ENCODE measurements at places on chromosomes 7 and 10.

- no peak for DNase-seq
Measured at GRCh38 chr10:13628661-13629060, 41.9 kb downstream of the PRPF18 start.

- DNase-seq, result no peak
Measured at GRCh38 chr10:115914475-115914874, 358.5 kb downstream of the GFRA1 start.

DNA sequence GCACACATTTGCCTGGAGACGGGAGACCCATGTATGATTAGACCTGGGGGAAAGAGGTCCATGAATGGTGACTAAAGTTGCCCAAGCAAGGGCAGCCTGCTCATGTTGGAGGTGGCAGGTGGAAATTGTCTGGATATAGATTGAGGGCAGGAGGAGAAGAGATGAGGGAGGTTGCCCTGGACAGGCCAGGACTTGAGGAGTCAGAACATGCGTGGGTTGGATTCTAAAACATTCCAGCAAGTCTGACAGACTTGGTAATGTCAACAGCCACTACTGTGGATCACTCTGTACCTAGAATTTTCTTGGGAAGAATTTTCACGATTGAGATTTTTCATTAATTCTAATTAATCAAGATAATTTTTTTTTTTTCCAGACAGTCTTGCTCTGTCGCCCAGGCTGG is 19.1 kb upstream of the SVOPL start:
- DNase-seq, result no peak

DNA sequence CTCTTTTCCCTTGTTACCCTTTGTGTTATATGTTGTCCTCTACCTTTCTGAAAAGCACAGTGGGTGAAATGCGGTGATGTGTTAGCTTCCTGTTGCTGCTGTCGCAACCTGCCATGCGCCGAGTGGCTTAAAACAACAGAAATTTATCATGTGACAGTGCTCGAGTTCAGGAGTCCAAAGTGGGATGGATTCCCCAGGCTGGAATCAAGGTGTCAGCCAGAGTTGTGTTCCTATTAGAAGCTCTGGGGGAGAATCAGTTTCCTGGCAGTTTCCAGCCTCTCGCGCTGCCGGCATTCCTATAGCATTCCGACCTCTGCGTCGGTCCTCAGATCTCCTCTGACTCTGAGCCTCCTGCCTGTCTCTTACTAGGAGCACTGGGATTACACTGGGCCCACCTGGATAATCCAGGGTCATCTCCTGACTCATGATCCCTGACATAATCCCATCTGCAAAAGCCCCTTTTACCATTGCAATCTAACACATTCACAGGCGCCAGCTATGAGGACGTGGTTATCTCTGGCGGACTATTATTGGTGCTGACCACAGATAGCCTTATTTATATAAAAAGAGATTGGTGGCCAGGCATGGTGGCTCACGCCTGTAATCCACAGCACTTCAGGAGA is 207.5 kb downstream of the CUX1 start:
- DNase-seq, result no peak

DNA sequence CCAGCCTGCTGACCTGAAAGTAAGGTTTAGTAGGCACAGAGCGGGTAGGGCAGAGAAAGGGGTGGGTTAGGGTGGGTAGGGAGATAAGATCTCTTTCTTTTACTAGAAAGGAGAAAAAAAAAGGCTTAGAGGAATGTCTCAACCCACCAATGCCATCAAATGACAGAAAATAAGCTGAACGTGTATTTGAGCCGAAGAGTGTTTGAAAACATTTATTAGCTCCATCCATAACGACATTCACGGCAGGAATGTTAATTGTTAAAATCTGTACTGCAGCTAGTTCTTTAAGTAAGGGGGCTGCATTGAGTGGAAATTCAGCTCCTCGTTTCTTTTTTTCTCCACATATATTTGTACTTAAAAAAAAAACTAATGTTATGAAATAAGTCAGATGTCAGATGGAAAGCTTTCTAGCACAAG is 63.7 kb upstream of the ARID5B start:
- no peak for DNase-seq

DNA sequence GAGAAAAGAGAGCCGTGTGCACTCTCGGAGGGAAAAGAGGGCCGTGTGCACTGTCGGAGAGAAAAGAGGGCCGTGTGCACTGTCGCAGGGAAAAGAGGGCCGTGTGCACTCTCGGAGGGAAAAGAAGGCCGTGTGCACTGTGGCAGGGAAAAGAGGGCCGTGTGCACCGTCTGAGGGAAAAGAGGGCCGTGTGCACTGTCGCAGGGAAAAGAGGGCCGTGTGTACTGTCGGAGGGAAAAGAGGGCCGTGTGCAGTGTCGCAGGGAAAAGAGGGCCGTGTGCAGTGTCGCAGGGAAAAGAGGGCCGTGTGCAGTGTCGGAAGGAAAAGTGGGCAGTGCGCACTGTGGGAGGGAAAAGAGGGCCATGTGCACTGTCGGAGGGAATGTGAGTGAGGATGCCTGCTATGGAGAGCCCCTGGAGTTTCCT is 188.7 kb downstream of the DNAJB6 start:
- no peak for DNase-seq

DNA sequence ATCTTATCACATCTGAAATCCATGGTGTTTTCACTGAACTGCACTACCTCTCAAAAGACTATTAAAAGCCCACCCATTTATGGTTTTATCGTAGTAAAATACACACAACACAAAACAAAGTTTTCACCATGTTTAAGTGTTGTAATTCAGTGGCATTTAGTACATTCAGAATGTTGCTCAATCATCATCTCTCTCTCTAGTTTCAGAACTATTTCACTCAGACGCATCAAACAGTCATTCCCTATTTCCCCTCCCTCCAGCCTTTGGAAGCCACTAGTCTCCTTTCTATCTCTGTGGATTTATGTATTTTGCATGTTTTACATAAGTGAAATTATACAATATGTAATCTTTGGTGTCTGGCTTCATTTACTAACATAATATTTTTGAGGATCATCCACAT is 332.6 kb downstream of the TNS3 start:
- no peak for DNase-seq
